ENCODE measurements at places on chromosomes 6 and 20.

DNA sequence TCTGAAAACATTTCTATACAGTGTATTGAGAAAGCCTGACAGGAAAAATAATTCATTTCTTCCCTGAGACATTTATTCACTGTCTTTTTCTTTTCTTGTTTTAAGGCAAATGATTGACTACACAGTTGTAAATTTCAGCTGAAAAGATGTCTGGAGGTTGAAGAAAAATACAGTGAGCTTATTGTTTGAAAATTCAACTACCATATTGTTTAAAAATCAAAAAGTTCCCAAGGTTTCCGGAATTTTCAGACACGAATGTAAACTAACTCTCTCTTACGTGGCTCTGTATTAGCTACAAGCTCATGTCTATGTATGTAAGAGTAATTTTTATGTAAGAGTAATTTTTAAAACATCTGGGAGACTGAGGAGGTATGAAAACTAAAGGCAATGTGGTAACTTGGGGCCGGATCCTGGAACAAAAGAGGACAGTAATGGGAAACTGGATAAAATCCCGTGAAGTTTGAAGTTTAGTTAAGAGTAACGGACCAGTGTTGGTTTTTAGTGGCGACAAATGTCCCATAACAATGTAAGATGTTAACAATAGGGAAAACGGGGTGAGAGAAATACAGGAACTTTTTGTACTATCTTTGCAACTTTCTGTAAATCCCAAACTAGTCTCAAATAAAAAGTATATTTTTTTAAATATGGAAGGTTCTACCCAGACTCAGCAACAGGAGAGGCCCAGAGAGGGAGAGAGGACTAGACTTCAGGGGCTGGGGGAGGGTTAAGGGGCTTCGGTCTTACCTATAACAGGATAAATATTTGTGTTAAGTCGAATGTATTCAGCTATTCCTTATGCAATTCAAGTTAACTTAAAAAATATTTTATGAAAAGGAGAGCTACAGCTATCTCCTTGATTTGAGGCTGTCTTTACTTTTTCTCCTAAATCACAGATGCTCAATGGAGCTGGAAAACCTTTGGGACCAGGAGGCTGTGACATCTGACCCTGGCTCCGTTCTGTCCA, 1.3 kb downstream of the PTGIS start:
- no peak for DNase-seq

DNA sequence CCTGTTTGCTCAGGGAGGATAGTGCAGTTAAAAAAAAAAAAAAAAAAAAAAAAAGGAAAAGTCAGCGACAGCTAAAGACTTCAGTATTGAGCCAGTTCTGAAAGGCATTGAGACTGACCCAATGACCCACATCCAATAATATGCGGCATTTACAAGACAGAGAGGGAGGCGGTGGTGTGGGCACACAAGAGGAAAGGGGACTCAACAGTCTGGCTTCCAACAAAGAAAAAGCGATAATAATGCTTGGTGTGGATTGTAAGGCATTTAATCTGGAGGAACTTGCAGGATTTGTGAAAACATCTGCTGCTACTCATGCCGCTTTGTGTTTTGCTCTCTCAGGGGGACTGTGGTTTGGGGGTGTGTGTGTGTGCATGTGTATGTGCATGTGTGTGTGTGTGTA, 784.3 kb upstream of the CHD6 start:
- DNase-seq = no peak

DNA sequence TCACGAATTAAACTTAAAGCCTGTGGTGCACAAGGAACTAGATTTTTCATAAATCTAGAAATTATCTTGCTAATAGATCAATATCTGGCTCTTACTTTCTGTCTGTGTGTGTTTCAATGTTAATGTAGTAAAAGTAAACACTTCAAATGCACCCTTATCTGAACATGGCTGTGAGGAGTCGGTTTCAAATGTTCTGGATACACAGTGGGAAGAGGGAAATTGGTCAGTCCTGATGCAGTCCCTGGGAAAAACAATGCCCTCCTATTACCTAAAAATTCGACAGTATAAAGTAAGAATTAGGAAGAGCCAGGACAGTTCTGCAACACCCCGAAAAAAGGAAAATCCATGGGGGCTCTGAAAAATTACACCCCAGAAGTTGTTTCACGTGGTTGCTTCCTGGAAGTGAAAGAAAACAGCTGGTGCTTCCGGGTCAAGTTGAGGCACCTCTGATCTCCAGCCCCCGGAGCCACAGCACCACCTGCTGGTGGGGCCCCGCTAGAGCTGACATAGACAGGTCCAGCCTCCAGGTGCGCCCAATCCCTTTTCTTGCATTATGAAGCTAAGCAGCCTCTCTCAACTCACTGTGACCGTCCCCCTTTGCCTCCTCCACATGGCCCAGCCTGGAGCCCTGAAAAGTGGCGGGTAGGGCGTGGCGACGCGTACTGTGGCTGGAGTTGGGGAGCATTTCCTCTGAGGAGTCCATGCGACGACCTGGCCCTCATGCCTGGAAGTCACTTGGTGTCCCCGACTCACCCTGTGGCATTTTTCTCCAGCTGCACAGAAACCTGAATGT, 8.3 kb downstream of the SEMG2 start:
- peak; percentile 3 for DNase-seq

- DNase-seq = no peak
Measured at GRCh38 chr6:167409694-167410093, 84.8 kb downstream of the TTLL2 start.

DNA sequence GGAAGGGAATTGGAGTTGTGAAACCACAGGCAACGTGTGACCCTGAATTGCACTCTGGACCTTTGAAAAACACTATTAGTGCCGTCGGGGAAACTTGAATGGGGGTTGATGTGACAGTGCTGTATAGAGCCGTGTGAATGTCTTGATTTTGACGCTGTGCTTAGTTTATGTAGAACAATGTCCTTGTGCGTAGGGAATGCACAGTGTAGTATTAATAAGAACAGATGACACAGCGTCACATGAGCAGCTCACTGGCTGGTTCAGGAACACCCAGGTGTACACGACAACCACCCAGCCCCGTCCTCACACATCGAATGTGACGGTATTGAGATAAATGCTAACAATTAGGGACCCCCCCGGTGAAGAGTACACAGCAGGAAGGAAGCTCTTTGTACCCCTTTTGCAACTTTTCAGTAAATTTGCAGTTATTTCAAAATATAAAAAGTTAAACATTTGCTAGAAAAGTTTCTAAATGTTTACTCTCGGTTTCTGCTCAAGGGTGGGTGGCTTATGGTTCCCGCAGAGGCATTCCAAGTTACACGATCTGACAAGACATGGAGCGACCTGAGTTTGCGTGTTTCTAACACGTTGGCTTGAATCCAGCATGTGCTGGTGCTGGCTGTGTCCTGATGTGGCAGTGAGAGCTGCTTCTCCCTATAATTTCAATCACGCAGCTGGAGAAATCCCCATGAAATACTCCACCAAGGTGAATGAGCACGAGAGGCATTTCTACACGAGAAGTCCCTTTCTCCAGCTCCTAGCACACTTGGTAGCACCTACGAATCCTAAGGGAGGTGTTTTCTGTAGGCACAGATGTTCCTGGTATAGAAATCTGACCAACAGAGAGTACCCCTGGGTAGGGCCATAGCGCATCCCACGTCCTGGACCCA, 208.0 kb upstream of the EXOC2 start:
- DNase-seq = no peak

DNA sequence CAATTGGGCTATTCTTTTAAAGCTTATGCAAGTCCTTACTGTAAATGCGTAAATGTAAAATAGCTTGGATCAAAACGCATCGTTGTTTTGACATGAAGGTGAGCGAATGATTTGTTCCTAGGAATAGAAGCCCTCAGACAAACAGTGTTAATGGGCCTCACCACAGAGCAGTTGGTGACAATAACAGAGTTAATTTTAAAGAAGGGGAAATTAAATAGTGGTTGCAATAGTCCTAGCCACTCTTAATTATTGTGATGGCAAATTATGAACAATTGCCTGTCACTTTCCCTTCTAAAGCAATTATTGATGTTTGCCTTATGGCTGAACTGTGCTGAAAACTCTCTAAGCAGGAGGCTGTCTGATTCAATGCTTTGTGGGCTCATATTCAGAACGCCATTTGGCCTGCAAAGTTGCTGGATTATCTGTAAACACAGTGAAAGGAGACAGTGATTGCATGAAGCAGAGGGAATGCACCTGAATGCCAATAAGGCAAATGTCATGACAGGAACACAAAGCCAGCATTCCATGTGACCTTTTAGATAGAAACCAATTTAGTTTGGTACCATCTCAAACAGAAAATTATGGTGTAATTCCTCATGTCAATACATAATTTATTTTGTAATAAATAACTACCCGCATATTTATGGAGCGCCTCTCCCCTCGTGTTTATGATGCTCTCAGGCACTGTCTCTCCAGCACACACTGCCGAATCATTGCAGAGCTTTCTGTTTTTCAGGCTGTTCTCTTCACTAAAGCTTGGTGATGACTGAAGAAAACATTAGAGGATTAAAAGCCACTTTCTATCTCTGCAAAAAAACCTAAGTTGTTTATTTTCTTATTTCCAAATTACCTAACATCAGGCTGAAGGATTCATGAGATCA, 387.5 kb downstream of the HACE1 start:
- DNase-seq = no peak

DNA sequence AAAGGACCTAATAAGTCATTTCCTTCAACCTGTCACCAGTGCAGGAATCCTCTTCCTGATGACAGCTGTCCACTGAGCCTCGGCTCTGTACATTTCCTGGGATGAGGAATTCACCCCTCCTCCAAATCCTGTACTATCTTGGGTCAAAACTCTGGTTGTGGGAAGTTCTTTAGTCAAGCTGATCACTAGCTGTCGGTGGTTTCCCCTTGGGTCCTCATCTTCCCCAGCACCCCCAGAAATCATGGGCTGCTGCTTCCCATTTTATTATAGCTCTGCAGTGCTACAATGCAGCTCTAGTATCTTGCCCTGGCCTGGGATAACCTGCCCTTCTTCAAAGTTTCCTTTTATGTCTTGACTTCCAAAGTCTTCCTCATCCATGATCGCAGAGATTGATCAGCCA, 14.6 kb upstream of the ADA start:
- no peak for DNase-seq

DNA sequence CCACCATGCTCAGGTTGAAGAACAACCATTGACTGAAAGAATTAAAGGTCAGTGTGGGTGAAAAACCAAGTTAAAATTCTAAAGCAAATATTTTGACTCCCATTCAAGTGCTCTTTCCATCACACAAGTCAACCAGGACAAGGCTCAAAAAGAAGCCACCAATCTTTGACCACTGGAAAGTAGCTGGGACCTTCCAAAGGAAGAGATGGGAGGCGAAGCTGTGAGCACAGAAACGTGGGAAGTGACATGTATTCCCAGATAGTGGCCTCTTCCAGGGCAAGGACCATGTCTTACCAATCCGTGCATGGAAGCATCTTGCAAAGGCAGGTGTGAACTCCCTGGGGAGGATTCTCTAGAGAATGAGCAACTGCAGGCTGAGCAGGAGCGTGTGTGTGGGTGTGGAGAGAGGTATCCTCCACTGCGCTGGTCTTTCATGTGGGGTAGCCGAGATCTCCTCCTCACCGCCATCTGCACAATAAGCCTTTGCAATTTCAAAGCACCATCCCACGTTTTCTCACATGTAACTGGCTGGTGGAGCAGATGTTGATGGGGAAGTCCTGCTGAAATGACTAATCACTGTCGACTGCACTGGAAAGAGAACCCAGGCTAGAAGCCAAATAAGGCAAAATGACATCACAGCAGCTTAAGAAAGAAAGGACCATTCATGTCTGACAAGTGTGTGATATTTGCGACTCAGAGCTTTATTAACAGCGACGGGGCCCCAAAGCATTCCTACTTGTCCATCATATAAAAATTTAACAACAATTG, 189.4 kb upstream of the RREB1 start:
- peak; percentile 87 for DNase-seq

DNA sequence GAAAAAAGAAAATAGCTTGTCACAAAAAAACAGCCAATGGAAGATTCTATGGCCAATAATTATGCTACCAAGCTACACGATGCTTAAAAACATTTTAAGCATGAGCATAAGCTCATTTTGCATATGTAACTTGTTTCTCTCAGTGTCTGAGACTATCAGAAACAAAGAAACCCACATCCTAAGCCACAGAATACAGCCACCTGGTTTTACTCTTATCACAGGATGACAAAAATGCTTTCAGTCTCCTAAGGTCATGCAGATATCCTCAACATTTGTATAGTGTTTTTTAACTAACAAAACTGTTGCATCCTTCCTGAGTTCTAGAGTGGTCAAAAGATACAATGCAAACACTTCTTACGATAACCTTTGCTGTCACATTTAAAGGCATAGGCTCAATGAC, 172.1 kb upstream of the RUNX2 start:
- DNase-seq = peak; percentile 35

GRCh38 chr6:90610301-90610750, 23.5 kb upstream of the MAP3K7 start:
- DNase-seq = no peak

- DNase-seq = no peak
Measured at GRCh38 chr20:12660918-12661317, 347.9 kb upstream of the SPTLC3 start.

DNA sequence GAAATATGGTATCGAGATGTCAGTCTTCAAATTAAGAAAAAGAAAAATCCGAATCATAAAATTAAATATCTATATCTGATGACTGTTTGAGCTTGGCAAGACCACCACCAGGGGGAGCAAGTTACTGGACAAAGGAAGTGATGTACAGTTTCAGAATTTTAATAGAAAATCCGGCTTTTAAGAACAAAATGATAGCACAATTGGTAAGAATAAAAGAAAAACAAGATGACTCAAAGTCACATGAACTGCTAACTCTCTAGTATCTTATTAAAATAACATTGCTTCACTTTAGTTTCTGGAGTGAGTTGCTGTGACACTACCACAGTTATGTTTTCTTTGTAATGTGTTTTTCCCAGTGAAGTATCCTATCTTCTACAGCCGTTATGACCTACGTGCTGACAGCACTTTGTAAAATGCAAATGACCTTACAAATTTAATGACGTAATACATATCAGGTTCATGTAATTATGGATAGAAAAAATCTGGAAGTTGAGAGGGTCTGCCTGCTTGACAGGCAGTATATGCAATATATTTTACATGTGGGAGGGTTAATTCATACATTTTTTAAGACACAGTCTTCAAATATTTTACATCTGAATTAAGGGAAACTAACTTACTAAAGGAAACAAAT, 405.3 kb upstream of the HS3ST5 start:
- DNase-seq = peak; percentile 3

DNA sequence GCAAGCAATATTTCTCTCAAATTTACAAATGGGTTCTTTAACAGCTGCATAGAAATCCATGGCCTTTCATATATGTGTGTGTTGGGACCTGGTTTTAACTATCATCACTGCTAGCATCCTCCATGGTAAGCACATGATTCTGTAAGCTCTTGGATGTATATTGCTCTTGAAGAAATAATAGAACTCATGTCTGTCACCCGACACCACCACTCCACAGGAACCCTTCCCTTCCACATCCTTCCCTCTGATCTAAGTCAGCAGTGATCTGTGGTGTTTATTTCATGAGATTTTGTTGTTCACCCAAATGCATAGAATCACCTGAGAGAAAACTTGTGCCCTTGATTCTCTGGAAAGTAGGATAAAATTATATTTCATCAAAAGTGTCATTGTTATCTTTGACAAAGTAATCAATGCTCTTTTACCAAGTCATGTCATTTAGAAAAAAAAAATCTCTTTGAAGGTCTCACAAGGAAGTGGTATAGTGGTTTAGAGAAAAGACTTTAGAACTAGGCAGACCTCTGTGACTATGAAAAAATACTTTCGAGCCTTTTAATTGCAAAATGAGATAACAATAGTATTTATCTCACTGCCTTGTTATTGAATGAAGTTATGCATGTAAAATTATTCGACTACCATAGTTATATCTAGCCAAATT, 649.8 kb upstream of the SLC35B3 start:
- DNase-seq = no peak
